ENCODE measurements at places on chromosomes 5 and 9.

GRCh38 chr9:125446561-125447094 lies 185.0 kb downstream of the GAPVD1 start:
- no peak for DNase-seq

DNA sequence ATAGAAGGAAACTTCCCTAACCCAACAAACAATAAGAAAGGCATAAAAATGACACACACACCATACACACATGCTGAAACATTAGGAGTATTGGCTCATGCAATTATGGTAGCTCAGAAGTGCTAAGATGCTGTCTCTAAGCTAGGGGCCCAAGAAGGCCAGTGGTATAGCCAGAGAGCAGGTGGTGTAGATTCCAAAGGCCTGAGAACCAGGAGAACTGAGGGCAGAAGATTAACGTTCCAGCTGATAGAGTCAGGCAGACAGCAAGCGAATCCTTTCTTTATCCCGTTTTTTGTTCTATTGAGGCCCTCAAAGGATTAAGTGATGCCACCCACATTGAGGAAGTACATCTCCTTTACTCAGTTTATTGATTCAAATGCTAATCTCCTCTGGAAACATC lies 262.9 kb downstream of the EPB41L4A start:
- no peak for DNase-seq

GRCh38 chr9:91190062-91190461 lies 171.7 kb downstream of the AUH start:
- DNase-seq = no peak

GRCh38 chr5:423626-424261 lies 19.2 kb upstream of the EXOC3 start:
- DNase-seq = no peak

DNA sequence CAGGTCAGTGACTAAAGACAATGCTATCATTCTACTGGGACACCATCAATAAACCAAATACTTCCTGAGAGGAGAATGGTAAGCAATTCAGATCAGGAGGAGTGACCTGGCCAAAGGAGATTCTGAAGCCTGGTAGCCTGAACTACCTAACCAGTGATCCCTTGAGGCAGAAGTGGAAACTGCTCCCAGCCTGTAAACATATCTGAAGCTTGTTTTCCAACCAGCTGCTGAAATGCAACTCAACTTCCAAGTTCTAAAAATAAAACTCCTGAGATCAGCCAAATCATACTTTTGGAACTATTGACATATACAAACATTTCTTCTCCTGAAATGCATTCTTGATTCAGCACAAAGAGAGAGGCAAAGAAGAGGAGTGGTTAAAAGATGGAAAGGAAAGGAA lies 204.1 kb downstream of the EBF1 start:
- DNase-seq = no peak

GRCh38 chr5:111739416-111739815 lies 17.6 kb downstream of the NREP start:
- DNase-seq = no peak

- DNase-seq = no peak
These were observed 35.4 kb upstream of the TGFBI start for GRCh38 chr5:135993335-135993879.

- DNase-seq = no peak
These were observed 57.0 kb upstream of the MROH2B start for GRCh38 chr5:41127967-41128690.

DNA sequence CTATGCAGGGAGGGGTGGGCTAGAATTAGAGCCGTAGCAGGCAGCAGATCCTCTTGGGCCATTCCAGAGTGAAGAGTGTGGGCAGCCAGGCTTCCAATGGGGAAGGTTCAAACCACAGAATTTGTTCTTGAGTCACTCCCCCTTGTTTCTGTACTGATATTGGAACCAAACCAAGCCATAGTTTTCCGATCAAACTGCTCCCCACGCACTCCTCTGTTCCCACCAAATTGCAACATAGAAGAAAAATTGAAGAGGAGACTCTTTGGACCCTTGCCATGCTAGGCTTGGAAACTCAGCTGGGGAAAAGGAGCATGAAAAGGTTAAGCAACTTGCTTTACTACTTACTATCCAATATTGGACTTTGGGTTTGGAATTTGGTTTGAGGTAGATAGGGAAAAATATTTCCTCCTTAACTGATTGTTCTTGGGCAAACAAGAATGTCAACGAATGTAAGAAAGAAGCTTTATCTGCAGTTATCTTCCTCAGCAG lies 165.8 kb upstream of the NR3C1 start:
- no peak for DNase-seq

All from NCI-H524 treated with DMSO at 0.1 percent for 48 hours (cell line).